ENCODE measurements at places on chromosomes 7 and 10. TPM values are rescaled to one million over a fixed set of nuclear protein-coding genes. Genes with fewer than 3 reads are reported as not detected.

Gene PLA2G12B
- total RNA-seq = not detected

Gene AKR1D1
- not detected for total RNA-seq

Gene GNAT3
- not detected for total RNA-seq

Gene ECD
- 67.7 TPM for total RNA-seq

Gene TBC1D12
- total RNA-seq = 18.2 TPM

Gene TAS2R4
- total RNA-seq = 0.31 TPM

Gene ZNF804B
- total RNA-seq = not detected

Gene CHN2
- total RNA-seq = 9.9 TPM

Gene FXYD4
- not detected for total RNA-seq

Gene TMEM196
- not detected for total RNA-seq

Gene SIRT1
- 40.0 TPM for total RNA-seq

Gene CDC14C
- total RNA-seq = 0.21 TPM

Gene HOXA7
- 0.10 TPM for total RNA-seq

Gene LMOD2
- total RNA-seq = not detected

Gene POLR2J2
- 7.9 TPM for total RNA-seq

Gene FOXI2
- not detected for total RNA-seq

Gene SUN3
- 0.10 TPM for total RNA-seq

Gene GIMAP7
- 44.2 TPM for total RNA-seq

Gene GATA3
- total RNA-seq = 7.3 TPM

Gene COL26A1
- 0.21 TPM for total RNA-seq

Gene CHST15
- total RNA-seq = 23.9 TPM

Gene SORBS1
- 5.2 TPM for total RNA-seq

Gene OGA
- 346 TPM for total RNA-seq

Gene ACSM6
- not detected for total RNA-seq

Gene MMD2
- not detected for total RNA-seq

Gene ZNF727
- 0.52 TPM for total RNA-seq

Gene ADAM12
- 1.7 TPM for total RNA-seq

Gene NPTX2
- 0.42 TPM for total RNA-seq

Gene BUD23
- 31.7 TPM for total RNA-seq

Gene UNC5B
- total RNA-seq = 0.10 TPM

Gene CCDC3
- 0.21 TPM for total RNA-seq

Gene NPFFR1
- total RNA-seq = under 0.01 TPM

Gene SPDYE1
- under 0.01 TPM for total RNA-seq

Gene FKBP6
- not detected for total RNA-seq

Gene NCAPG2
- total RNA-seq = 2.9 TPM

Gene UBN2
- total RNA-seq = 6.0 TPM

Gene CDHR3
- total RNA-seq = 4.4 TPM

Gene GSTO2
- 0.84 TPM for total RNA-seq

Gene PTF1A
- not detected for total RNA-seq

Gene FGFBP3
- 0.84 TPM for total RNA-seq

Gene TACC2
- not detected for total RNA-seq

Gene VOPP1
- 72.1 TPM for total RNA-seq

Gene TWIST1
- total RNA-seq = not detected

Gene CUZD1
- total RNA-seq = 0.42 TPM

Gene GPNMB
- 1.5 TPM for total RNA-seq

Gene PRSS37
- 0.10 TPM for total RNA-seq

Gene SLC26A3
- not detected for total RNA-seq

Gene GIMAP5
- total RNA-seq = 102 TPM

Gene CLDN15
- total RNA-seq = 4.5 TPM

Gene ADCY1
- total RNA-seq = under 0.01 TPM

Gene SAMD9
- 52.7 TPM for total RNA-seq

Gene SLC4A2
- total RNA-seq = 9.4 TPM

Gene PSAP
- 1,522 TPM for total RNA-seq

Gene DMBT1
- not detected for total RNA-seq

Gene NKX2-3
- total RNA-seq = not detected

Gene DOCK1
- 0.42 TPM for total RNA-seq

Gene NXPH1
- not detected for total RNA-seq

Gene HSPA12A
- under 0.01 TPM for total RNA-seq

Gene MSS51
- 0.73 TPM for total RNA-seq

Gene OR2A1
- total RNA-seq = not detected
